ENCODE measurements at places on chromosomes 1 and 21.

- no peak for DNase-seq
Observed at GRCh38 chr21:27104846-27105431, 138.1 kb upstream of the ADAMTS5 start.

DNA sequence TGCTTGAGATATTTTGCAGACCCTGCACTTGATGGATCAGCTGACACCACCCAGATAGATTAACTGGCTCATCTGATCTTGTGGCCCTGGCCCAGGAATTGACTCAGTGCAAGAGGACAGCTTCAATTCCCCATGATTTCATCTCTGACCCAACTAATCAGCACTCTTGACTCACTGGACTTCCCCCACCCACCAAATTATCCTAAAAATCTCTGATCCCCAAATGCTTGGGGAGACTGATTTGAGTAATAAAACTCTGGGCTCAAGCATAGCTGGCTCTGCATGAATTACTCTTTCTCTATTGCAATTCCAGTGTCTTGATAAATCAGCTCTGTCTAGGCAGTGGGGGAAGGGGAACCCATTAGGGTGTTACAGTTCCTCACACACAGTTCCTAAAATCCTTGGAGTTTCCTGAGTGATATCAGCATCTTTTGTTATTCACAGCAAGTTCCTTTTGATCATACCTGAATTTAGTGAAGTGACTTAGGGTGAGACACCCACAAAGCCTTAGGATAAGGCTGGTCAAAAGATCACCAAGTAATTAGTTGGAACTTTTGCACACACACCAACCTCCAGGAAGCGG lies 104.2 kb downstream of the COP1 start:
- DNase-seq, result no peak

DNA sequence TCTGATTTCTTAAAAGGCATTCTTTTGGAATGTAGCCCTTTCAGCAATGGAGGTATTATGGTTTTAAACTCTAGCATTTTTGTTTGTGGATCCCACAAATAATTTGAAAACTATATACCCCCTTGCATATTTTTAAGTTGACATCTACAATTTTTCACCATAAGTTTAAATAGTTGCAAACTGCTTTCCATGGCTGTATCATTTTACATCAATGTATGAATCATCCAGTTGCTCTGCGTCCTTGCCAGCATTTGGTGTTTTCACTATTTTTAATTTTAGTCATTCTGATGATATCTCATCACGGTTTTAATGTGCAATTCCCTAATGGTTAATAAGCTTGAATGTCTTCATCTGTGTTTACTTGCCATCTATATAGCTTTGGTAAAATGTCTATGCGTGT lies 20.7 kb downstream of the DIPK1A start:
- no peak for DNase-seq

- DNase-seq, result no peak
Observed at GRCh38 chr1:150912623-150913022, 13.5 kb upstream of the SETDB1 start.
